NCI-H748 treated with DMSO at 0.1 percent for 48 hours (cell line): ENCODE measurements at places on chromosomes 7 and 10.

DNA sequence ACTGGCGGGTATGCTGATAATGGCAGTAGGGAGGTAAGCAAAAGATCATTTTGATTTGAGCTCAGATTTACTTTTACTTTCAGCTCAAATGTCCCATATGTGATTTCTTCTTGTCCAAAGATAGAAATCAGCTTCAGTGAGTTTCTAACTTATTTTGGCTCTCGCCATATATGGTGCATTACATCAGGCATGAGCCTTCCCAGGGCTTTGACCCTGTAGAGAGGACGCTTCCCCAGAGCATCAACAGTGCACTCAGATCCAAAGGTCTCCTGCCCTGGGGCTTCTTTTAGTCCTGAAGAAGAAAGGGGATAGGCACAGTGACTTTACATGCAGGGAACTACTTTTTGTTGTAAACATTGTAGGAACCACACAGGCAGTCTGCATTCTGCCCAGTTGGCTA lies 128.6 kb upstream of the PDLIM1 start:
- DNase-seq = no peak

DNA sequence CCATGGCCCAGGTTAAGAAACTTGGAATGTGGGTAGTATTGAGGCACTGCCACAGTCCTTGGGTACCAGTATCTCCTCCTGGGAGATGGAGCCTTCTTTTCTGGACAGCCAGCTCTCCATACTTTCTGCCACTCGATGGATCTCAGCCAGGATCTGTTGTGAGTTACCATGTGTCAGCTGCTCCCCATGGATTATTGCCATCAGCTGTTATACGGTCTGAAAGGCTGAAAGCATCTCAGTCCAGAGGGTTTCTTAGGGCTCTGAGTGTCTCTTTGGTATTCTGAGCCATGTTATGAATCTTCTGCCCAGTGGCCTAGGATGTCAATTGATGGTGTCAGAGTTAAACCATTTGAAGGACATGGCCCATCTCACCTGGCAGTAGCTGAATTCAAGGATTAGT lies 197.5 kb downstream of the C7orf25 start:
- no peak for DNase-seq

DNA sequence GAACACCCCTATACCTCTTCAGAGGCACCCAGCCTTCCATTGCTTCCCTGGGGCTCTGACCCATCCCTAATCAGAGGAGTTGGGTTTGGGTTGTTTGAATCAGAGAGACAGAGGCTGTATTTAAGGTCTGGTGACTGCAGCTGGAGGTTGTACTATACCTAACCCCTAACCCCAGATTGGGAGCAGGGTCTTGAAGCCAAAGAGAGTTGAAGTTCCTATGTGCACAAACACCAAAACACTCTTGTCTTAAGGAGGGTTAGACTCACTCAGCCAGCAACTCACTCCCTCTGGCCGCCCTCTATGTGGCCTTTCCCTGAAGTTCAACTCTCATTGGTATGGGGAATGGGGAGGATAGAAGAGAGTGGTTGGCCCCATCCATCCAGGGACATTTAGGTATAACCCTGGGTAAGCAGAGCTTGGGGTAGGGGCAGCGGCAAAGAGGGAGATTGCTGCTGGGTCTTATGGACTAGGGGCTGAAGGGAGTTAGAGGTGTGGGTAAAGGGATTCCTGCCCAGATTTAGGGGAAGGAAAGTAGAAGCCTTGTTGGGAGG lies 80.0 kb downstream of the PAX2 start:
- DNase-seq = no peak

DNA sequence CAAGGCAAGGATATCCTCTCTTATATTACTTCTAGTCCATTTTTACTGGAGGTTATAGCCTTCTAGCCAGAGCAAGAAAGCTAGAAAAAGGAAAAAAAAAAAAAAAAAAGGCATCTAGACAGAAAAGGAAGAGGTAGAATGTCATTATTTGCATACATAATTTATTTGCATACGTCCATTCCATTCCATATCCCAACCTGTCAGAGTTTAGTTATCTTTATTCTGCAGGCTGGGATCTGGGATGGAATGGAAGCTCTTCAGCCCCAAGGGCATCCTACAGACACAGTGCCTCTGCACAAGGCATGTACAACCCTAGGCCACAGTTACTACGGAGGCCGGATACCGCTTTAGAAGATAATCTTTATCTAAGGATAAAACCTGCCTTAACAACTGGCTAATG lies 9.6 kb downstream of the CH25H start:
- DNase-seq = no peak

GRCh38 chr10:74582566-74582965 lies 243.8 kb upstream of the KAT6B start:
- no peak for DNase-seq
